ENCODE measurements at places on chromosomes 2 and 18. TPM values are rescaled to one million over a fixed set of nuclear protein-coding genes. Genes with fewer than 3 reads are reported as not detected.

DNA sequence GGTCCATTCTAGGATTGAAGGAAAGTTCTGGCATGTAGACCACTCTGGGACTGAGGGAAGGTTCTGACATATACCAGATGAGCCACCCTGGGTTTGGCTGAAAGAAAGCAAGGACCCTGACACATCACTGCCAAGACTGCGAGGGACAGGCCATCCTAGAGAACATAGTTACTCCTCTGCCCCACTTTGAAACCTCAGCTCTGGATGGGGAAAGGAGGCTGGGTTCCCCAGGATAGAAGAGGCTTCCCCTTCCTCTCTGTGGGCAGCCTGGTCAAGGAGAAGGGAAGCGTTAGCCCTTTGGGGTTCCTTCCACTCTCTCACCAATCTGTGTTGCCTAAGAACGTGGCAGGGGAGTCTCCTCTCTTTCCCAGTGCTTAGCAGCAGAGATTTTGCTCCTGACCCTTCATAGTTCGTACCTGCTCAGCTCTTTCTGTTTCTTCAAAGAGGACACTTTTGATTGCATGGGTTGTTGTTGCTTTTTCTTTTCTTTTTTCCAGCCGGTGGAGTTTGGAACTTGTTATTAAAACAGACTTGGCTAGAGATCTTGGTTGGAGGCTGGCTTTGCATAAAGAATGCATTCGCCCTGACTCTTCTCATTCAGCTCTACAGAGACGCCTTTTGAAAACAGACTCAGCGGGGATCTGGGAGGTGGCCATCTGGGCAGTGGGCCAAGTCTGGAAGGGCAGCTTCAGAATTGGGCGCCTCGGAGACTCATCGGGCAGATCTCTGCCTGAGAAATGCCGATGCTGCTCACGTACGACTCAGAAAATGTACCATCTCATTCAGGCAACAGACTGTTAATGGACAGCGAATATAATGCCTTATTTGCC, 166.1 kb downstream of the CLIP4 start:
- no peak for DNase-seq

Gene COL6A3
- polyA plus RNA-seq, result 178 TPM

GRCh38 chr2:213148572-213149261, 2.7 kb downstream of the IKZF2 start:
- no peak for DNase-seq

- DNase-seq, result no peak
Measured at GRCh38 chr2:67974559-67975430, 88.0 kb downstream of the C1D start.

All from forelimb muscle (tissue), 1 donor.